ENCODE measurements at places on chromosomes 16 and 17.

GRCh38 chr17:80791758-80792284 lies 199.8 kb upstream of the CHMP6 start:
- peak; percentile 95 for DNase-seq

DNA sequence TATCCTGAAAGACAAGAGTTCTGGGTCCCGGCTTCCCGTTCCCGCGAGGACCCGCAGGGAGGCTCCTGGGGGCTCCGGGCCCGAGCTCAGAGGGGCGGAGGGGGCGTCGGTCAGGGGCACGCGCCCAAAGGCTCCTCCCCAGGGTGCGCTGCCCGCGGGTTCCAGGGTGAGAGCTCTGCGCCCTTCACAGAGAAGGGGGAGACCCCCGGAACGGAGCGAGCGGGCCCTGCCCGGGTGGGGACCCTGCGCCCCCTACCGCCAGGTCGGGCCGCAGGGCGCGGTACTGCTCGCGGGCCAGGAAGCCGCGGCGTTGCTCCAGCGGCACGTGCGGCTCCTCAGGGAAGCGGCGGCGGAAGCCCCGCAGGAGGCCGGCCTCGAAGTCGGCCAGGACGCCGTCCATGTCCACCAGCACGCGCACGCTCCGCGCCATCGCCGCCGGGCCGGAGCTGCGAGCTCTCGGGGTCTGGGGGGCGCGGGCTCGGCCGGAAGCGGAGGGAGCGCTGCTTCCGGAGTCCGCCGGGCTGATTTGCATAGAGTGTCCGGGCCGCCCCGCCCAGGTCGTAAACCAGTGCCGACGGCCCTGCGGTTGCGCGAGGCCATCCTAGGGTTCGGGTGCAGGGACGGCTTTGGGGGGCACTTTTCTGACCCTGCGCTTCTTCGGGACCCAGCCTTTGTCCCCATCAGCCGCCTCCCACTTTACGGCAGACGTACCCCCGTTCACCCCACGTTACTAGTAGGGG lies at the start of gene NT5C:
TSS of gene NT5C (minus strand) at position 465 of the 740 bp plus-strand sequence. CDS start at position 430, 35 bp downstream.
- peak; percentile 79 for DNase-seq

- no peak for DNase-seq
Observed at GRCh38 chr17:66733759-66734158, 101.2 kb upstream of the CACNG5 start.

DNA sequence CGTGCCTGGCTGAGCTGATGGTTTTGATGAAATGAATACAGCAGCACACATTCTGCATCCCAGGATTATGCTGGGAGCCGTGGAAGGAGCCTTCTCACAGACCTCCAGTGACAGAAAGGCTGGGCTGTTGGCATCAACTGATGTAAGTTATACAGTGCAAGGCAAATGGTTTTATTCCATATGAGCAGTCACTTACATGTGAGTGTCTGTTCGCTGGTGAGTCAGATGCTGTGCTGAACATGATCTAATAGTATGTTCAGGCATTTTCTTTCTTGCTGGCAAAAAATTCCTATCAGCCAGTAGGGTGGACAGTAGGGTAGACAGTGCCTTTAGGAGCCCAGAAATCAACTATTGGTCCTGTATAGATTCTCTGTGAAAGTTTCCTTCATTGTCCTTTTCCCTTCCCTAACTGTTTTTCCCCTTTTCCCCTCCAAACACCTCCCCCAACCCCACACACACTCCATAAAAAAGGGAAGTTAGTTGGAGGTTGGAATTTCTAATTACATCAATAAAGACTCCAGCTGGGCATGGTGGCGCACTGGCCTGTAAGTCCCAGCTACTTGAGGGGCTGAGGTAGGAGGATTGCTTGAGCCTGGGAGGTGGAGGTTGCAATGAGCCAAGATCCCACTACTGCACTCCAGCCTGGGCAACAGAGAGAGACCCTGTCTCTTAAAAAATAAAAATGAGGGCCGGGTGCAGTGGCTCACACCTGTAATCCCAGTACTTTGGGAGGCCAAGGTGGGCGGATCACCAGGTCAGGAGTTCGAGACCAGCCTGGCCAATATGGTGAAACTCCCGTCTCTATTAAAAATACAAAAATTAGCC lies 36.2 kb downstream of the LDHD start:
- no peak for DNase-seq

DNA sequence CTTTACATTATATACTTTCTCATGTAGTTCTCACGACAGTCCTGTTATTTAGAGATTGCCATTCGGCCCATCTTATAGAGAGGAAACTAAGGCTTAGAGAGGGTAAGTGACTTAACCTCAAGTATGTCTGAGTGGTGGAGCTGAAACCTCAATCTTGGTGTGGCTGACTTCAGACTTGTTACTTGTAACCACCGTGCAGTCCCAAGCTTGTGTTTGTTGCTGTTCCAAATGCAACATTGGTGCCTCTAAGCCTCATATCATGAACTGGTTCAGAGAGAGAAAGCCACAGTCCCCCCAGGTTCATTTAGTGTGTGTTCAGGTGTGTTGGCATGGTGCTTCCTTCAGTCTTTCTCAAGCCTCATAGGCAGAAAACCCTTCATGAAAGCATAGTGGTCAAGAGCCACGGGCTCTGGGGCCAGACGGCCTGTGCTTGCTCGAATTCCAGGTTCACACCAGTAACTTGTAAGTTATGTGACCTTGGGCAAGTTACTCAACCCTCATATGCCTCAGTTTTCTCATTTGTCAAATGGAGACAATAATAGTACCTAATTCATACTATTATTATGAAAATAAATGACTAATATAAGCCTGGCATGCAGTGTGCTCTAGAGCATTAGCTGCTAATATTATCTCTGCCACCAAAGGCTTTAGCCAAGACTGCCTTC lies 39.9 kb downstream of the CDH1 start:
- no peak for DNase-seq

GRCh38 chr16:6232056-6232455 lies 1100.6 kb upstream of the RBFOX1 start:
- no peak for DNase-seq

GRCh38 chr17:75096082-75096625 lies 8.4 kb downstream of the SLC16A5 start:
- peak; percentile 78 for DNase-seq

DNA sequence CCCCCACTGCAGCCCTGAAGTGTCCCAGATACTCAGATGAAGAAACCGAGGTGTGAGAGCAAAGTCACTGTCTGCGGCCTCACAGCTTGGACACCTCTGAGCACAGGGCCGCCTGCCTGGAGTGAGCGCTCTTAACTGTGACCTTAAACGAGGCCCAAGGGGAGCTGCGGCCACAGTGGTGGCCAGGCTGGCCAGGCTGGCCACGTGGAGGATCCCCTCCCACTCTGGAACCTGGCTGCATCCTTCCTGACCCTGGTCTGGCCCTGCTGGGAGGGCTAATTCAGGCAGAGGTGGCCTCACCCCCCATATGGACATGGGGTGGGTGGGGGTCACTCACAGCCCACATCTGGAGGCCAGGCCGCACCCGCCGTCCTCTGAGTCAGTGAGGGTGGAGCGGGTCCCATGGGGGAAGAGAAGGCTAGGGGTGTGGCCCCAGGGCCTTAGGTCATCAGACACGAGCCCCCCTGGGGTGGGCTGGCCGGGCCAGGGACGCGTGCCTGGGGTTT lies 6.6 kb downstream of the VASN start:
- DNase-seq = peak; percentile 88

DNA sequence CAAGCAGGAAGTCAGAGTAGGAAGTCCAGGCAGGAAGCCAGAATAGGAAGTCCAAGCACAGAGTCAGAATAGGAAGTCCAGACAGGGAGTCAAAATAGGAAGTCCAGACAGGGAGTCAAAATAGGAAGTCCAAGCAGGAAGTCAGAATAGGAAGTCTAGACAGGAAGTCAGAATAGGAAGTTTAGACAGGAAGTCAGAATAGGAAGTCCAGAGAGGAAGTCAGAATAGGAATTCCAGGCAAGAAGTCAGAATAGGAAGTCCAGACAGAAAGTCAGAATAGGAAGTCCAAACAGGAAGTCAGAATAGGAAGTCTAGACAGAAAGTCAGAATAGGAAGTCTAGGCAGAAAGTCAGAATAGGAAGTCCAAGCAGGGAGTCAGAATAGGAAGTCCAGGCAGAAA lies 105.3 kb upstream of the C16orf82 start:
- no peak for DNase-seq

GRCh38 chr16:12541672-12542071 lies 262.0 kb downstream of the CPPED1 start:
- DNase-seq = no peak

DNA sequence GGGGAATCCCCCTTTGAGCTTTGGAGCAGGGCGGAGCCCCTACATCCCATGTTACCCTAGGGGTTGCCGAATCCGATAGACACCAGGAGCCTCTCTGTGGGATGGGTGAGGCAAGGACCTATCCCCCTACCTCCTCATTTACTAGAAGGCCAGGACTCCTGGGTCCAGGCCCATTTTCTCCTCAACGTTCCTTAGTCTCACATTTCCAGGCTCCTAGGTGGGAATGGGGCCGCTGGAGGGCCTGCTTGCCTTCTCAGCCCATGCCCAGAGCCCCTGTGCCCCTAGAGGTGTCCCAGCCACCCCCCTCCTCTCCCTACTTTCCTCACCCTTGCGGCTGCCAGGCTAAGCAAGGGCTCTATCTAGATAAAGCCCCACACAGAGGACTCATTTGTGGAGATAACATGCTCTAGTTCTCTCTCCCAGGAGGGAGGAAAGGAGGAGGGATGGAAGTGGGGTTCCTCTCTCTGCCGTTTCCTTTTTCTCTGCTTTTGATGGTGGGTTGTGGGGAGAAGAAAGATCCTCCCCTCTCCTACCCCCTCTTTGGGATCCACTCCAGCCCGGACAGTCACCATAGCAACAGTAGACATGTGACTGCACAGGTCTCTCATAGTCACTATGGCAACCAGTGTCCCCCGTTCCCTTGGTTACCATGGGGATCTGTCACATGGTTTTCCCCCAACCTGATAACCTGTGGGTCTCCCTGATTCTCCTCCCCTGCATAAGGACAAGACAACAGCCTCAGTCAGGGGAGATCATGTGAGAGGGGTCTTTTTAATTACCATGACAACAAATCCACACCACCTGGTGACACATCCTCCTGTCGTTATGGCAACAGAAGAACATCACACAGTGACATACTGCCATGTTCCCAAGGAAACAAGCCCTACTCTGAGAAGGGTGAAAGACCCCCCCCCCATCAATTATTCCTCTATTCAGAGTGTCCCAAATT lies 5.2 kb downstream of the CACNA1G start:
- DNase-seq = no peak

DNA sequence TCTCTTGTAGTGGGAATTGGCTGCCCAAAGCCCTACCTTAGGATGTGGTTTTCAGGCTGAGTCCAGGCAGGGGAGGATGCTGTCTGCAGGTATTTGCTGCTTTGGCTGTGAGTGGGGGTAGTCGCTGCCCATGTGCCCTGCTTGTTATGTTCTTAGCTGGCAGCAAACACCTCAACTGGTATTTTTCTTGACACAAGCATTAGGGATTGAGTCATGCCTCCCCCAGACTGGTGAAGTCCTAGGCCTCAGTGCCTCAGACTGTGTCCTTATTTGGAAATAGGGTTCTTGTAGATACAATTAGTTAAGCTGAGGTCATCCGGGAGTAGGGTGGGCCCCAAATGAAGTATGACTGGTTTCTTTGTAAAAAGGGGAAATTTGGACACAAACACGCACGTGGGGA lies 808.3 kb upstream of the EEF2KMT start:
- no peak for DNase-seq

- DNase-seq = no peak
Observed at GRCh38 chr16:30040221-30040620, 9.2 kb upstream of the TLCD3B start.

GRCh38 chr16:51922476-51922875 lies 624.5 kb downstream of the TOX3 start:
- no peak for DNase-seq

- DNase-seq = no peak
Observed at GRCh38 chr16:56977216-56977615, 12.1 kb upstream of the NLRC5 start.

DNA sequence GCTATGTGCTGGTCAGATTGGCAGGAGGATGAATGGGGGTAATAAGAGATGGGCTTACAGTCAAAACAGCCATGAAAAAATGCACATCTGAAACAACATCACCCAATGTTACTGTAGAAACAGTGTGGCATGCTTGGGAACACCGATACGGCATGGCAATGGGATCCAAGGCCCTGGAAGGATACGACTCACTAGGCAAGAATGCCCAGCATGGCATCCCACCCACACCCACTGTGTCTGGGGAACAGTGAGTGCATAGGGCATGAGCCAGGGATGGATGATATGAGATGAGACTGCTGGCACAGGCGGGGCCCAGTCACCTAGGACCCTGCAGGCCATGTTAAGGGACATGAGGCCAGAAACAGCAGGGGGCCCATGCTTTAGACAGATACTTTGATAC lies 11.5 kb downstream of the TRIM25 start:
- DNase-seq = no peak

- DNase-seq = no peak
Observed at GRCh38 chr16:3797473-3797872, 80.1 kb upstream of the TRAP1 start.

GRCh38 chr16:17828012-17828411 lies 357.3 kb upstream of the XYLT1 start:
- DNase-seq = no peak

- DNase-seq = no peak
Observed at GRCh38 chr16:50568187-50568815, 20.1 kb downstream of the NKD1 start.

GRCh38 chr17:39676198-39676819 lies 8.1 kb downstream of the PNMT start:
- peak; percentile 84 for DNase-seq

- no peak for DNase-seq
Observed at GRCh38 chr16:56399486-56399885, 25.9 kb downstream of the AMFR start.

DNA sequence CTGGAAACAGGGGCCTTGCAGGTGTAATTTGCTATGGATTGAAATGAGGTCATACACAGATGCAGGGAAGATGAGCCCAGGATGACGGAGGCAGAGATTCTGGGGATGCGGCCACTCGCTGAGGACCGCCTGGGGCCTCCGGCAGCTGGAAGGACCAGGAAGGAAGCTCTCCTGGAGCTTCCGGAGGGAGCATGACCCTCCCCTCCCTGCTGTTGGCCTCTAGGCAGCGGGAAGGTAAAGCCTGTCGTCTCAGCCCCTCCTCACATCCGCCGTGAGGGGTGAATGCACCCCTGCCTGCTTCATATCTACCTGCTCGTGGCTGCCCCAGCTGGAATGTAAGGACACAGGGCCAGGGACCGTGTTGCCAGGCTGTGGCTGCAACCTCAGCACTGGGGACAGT lies 29.1 kb upstream of the ZNF469 start:
- no peak for DNase-seq

GRCh38 chr16:86868786-86869185 lies 290.4 kb downstream of the FOXL1 start:
- DNase-seq = no peak

- DNase-seq = no peak
Observed at GRCh38 chr17:9003355-9004131, 17.8 kb upstream of the NTN1 start.

DNA sequence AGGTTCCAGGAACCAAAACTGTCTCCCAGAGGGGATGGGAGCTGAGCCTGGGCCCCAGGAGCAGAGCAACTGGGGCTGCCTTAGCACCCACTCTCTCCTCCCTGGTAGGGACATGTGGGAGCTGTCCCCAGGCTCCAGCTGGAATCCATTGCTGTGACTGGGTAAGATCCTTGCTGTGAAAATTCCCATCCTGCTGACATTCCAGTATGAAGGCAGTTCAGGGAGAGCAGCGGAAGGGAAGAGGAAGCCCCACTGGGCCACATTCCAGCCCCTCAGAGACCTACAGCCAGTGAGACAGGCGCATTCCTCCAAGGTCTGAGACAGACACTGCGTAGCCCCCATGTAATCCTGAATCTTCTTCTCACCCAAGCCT lies 24.2 kb downstream of the MYO18A start:
- no peak for DNase-seq
